Motor neuron (in vitro differentiated cells): ENCODE measurements at places on chromosomes 2 and 18. TPM values are rescaled to one million over a fixed set of nuclear protein-coding genes. Genes with fewer than 3 reads are reported as not detected.
A peak's percentile ranks its signal among the peaks of the same experiment; 100 is the strongest.

The MAP3K19 gene
- 33.4 and 34.3 TPM in 2 replicates for total RNA-seq

- ATAC-seq = no peak
Observed at GRCh38 chr2:83630351-83630750, 828.7 kb downstream of the SUCLG1 start.

GRCh38 chr18:8003878-8004675 is 437.0 kb downstream of the PTPRM start:
- no peak for ATAC-seq

DNA sequence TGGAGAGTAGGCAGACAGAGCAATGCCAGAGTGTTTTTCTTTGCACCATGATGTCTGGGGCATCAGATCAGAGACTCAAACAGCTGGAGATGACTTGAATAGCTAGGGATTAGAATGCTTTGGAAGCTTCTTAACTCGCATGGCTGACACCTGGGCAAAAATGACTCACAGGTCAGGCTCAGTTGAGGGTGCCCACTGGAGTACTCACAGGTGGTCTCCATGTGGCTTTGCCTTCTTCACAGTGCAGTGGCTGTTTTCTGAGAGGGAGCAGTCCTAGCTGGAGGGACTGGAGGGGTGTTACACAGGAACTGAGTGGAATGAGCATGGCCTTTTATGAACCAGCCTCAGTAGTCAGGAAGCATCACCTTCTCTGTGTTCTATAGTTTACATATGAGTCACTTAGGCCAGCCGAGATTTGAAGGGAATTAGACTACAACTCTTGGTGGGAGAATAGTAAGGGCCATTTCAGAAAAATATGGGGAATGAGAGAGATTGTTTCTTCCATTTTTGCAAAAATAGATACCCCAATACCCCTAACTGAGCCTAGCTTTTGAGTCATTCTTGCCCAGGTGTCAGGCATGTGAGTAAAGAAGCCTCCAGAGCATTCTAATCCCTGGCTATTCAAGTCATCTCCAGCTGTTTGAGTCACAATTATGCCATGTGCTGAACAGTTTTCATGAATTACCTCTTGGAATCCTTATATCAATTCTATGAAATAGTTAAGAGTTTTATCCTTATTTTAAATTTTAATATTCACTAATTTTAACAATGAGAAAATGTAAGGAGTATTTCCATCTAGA is 7.1 kb upstream of the PPP1R1C start:
- no peak for ATAC-seq

GRCh38 chr18:76362676-76363075 is 132.4 kb downstream of the ZNF516 start:
- no peak for ATAC-seq

DNA sequence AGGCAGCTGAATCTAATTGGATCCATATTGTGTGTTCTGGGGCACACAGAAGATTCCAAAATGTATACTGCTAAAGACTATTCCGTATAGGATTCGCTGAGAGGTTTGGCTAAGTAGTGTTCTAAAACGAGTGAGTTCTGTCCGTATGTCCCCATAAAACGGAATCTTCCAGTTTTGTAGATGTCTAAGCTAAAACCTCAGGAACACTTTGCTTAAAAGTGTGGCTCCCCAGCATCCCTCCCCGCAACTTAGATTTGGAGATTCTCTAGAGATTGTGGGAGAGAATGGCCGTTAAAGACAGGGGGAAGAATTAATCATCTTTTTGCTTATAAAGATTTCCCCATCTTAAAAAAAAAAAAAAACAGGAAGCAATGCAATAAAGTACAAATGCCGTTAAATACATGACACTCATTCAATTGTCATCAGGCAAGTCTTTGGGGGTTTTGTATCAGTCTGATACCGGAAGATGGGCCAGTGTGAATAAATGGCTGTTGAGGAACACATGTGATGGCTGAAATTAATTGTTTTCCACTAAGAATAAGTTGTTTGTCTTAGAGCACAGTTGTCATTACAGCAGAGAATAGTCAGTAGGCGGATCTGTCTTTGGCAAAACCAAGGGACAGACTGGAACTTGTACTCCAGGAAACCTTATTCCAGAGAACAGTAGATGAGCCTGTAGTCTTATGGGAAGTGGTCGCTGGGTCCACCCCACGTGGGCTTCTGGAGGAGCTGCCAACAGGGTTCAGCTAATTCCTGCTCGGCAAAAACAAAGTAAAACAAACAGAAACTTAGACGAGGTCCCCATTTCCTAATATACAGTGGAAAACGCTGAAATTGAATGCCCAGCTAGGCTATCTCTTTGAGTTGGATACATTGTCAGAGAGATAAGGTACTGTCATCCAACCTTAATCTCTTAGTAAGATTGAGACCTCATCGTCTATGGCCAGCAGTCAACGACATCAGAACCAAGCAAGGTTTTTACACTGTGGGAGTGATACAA is 1.7 kb downstream of the EMILIN2 start:
- ATAC-seq = no peak

DNA sequence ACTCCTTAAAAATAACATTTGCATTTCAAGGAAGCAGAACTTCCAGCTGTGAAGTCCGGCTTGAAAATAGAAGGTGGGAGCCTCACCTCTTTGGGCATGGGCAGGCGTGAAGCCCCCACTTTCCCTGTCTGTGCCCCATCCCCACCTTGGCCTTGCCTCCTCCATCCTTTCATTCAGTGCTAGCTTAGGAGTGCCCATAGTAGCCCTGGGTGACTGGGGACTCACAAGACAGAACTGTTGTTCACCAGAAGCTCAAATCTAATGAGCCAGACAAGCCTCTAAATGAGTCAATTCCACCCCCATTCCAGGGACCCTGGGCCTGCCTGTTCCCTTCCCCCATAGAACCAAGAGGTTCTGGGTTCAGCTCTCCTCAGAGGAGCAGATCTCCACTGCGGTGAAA is 20.0 kb downstream of the SPATA3 start:
- ATAC-seq = no peak

DNA sequence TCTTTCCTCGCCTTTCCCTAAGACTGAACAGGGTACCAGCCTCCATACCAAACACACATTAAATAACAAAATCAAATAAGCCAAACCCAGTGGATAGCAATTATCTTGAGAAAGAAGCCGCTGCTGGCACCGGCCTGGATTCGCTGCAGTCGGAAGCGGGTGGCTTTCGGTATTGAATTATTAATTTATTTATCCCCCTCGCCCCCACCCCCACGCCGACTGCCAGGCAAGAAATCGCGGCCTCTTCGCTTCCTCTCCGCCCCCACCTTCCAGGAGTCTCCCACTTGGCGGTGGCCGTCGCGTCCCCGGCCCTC is 370 bp upstream of the ZNF804A start:
- no peak for ATAC-seq

DNA sequence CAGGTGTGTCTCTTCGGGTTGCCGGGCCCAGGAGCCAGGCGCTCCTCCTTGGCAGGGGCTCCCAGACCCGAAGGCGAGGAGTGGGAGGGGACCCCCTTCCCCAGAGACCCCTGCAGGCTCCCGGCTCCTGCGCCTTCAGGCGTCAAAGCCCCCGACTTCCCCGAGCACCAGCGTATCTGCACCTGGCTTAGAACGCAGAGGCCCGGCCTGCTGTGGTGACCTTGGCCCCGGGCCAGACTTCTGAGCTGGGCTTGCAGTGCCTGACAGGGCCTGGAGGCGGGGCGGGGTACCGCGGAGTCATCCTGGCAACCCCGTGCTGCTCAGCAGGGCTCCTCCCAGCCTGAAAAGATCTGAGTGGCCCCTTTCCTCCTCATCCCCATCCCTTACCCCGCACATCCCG is 27.0 kb downstream of the SKA1 start:
- peak; percentile 96 for ATAC-seq

- peak; percentile 84 for ATAC-seq
Observed at GRCh38 chr2:47631792-47632398, 151.1 kb upstream of the MSH6 start.

DNA sequence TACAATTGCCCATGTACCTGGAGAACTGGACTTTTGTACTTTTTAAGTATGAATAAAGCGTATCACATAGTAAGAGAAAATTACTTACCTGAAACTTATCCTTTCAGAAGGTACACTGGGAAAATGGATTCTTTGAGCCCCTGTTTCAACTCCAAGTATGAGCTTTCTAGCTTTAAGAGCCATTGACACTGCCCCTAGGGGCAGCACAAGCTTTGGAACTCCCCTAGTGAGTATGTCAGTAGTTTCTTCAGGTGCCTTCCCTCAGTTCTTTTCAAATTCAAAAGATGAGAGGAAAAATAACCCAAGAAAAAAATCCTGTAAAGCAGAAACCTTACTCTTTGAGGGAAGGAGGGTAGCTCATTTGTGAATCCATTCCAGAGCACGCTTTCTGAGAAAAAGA is 124.1 kb downstream of the MEMO1 start:
- no peak for ATAC-seq

DNA sequence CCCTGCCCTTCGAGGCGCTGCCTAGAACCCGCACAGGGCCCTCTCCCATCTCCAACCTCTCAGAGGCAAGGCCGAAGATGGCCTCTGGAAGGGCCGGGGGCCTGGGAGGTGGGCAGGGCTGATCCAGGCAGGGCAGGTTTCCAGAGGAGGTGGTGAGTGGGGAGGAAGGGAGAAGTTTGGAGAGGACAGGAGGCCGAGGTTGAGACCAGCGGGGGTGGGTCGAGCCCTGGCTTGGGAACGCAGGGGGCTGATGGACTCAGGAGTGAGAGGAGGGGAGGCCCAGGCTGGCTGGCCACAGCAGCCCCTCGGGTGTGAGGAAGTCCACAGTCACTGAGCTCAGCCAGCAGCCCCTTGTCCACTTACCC is 10.5 kb downstream of the CAPN10 start:
- ATAC-seq = no peak

GRCh38 chr2:63000801-63001200 is 49.8 kb upstream of the OTX1 start:
- no peak for ATAC-seq
